ENCODE measurements at places on chromosomes 6 and 20. TPM values are rescaled to one million over a fixed set of nuclear protein-coding genes. Genes with fewer than 3 reads are reported as not detected.

DNA sequence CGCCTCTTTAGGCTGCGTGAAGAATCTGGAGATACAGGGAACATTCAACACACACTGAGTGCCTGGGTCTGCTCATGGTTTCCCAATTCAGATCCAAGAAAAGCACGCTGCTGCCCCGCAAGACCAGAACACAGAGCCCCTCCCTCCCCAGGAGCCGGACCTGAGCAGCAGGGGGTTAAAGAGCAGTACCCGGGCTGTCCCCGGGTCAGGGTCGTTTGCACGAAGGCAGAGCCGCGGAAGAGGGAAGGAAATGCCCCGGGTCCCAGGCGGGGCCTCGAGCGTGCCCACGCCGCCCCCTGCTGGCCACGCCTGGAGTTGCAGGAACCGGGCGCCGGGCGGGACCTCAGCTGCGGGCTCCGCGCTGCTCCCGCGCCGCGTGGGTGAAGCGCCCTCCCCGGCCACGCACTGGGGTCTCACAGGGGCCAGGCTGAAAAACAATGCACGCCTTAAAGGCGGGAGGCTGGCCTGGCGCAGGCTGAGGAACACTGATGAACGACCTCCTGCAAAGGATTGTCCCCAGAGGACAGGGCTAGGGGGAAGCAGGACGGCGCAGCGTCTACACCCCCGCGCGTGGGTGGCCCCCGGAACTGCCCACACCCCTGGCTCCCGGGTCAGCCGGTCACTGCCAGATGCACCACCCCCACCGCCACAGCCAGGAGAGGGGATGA lies 48.9 kb downstream of the ANKRD60 start:
- no peak for DNase-seq

DNA sequence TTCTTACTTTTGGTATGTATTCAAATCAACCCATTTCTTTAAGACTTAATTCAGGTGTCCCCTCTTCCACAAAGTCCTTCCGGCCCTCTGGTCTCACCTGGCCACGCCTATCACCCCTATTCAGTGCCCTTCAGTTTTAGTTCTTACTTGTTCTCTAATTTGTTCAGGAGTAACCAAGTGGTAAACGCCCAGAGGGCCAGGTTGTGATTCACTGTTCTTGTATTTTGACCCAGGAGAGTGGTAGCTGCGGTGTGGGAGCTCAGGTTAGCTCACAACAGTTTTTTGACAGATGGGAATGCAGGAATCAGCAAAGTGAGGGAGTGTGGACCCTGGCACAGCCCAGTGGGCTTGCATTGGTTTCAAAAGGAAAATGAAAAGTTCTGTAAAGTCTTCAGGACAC lies 81.7 kb upstream of the RIPOR2 start:
- no peak for DNase-seq

DNA sequence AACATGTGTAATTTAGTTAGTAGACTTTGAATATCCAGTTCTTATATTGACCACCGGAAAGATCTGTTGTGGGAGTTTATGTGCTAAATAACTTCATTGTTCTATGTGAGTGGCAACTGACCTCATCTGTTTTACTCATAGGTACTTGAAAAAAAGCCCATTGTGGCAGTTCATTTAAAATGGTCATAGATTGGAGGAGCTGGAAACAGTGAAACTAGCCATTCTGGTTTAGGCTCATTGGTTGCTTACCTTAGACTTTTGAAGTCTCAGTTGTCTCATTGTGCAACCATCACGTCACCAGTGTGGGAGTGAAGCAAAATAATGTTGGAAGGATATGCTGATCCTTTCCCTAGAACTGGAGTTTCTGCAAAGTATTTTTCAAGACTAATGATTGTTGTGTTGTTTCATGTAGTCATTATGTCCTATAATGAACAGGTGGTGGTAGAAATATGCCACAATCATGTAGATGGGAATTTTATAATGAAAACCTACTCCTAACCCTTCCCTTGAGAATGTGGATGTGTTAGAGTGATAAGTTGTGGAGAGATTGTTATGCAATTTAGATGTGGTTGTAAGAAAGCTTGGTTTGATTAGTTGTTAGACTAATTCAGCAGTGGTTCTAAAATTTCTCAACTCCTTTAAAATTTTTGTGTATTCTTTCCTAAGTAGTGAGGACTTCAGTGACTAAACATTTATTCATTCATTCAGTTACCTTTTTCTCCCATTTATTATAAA lies 18.3 kb downstream of the DSP start:
- no peak for DNase-seq

STX16 gene
- 13.5 TPM for total RNA-seq

SLC35D3 gene
- total RNA-seq = not detected

TFAP2C gene
- total RNA-seq = 1.9 TPM

GRCh38 chr20:52226370-52226769 lies 34.8 kb upstream of the ZFP64 start:
- no peak for DNase-seq

TCFL5 gene
- total RNA-seq = 23.7 TPM

- DNase-seq = no peak
Observed at GRCh38 chr6:29792123-29793035, 35.2 kb upstream of the HLA-G start.

HUS1B gene
- 1.2 TPM for total RNA-seq

OR2H1 gene
- not detected for total RNA-seq

DNA sequence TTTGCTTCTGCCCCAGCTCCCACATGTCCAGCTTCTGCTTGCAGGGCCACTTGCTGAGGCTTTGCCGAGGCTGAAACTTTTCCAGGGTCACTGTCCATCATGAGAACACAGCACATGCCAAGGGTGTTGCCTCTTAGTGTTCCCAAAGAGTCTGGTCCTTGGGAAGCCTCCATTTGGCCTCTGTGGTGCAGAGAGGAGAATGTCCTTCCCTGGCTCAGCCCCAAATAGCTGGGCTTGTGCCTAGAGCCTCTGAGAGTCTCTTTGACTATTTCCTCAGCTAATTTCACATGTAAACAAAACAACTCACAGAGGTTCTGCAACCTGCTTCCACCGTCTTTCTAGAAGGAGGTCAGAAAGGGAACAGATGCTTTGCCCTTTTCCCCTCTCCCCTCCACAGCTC lies 40.4 kb upstream of the RAB23 start:
- no peak for DNase-seq

KCNB1 gene
- total RNA-seq = 0.41 TPM

DNA sequence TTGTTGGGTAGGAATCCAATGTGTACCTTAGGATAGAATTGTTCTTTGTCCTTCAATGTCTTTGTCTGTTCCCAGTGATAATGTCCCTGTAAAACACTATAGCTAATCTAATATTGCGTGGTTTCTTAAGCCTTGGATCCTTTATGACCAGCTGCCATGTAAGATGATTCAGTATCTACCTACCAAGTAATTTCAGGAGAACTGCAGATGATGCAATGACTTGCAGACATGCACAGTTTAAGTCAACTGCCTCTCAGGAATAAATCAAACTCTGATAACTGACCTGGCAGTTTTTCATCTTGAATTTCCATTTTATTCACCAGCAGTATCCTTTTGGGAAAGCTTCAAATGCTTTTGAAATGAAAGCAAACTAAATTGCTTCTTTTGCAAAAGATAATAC lies 157.8 kb downstream of the TPBG start:
- no peak for DNase-seq

ZKSCAN3 gene
- total RNA-seq = 5.0 TPM

PNPLA1 gene
- total RNA-seq = not detected

ZNF512B gene
- 16.8 TPM for total RNA-seq

- DNase-seq = no peak
Observed at GRCh38 chr6:114989279-114989964, 646.6 kb upstream of the HS3ST5 start.

GRCh38 chr6:108961985-108962384 lies 113.8 kb downstream of the ARMC2 start:
- no peak for DNase-seq

DNA sequence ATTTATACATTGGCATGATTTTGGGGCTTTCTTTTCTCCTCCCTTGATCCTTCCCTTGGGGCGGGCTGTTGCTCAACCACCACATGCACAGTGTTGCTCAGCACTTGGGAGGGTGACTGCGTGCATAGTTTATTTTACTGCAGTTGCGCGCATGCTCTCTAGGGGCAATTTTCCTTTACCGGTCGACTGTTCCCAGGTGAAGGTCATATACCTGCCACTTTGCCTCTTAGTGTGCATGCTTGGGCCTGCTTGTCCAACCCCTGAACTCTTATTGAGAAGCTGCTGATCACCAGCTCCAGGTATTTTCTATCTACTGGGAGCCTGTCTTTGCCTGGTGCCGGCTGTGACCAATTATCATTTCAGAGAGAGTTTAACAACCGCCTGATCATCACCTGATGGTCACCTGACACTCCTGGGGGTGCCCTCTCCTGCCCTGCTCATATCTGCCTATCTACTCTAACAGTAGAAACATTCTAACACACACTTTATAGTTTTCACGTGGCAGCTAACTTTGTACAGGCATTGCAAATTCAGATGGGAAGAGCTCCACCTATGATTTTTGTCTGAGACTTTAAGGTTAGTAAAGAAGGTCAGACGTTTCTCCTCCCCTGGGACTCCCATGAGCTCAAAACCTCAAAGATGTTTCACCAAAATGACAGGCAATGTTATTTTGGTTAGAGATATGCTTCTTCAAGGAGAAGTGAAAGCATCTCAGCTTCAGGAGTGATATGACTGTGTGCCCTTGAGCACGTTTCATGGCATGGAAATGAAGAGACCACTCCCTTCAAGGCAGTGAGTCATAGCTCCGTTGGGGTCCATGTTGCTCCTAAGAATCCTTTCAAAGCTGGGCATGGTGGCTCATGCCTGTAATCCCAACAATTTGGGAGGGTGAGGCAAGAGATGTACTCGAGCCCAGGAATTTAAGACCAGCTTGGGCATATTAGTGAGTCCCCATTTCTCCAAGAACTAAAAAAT lies 227.5 kb upstream of the MYLIP start:
- DNase-seq = no peak

GRCh38 chr6:51302431-51302830 lies 483.8 kb downstream of the TFAP2B start:
- DNase-seq = no peak

Measured in A172 (cell line).